Endothelial cell of umbilical vein (primary cell): ENCODE measurements at places on chromosomes 12 and 14.
A peak's percentile ranks its signal among the peaks of the same experiment; 100 is the strongest.

- peak; percentile 27 for DNase-seq
These were observed 420.1 kb downstream of the FUT8 start for GRCh38 chr14:65832431-65833266.

DNA sequence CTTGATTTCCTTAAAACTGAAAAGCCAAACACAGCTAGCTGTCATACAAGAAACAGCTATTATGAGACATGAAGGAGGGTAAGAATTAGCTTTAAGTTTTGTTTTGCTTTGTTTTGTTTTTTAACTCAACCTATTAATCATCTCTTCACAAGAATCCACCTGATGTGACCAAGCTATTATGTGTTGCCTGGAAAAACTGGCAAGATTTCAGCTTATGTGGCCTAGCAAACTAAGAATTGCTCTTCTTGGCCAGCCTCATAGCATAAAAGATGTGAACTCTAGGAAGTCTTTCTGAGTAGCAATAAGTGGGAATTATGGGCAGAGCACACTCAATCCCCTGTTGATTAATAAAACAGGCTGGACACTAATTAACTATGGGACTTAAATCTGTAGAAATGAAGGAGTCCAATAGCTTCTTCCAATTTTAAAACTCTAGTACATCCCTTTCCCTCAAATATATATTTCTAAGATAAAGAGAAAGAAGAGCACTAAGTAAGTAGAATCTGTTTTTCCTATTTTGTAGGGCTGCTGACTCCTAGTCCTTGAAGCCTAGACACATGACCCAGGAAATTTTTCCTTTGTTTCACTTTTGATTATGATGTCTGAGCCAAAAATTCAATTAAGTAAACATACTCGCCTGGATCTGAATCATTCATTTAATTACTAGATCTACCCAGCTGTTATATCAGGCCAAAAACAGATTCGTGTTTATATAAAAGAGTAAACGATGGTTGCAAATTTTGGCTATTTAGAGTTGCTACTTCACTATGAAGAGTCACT lies 75.7 kb downstream of the GTF2A1 start:
- DNase-seq: no peak

DNA sequence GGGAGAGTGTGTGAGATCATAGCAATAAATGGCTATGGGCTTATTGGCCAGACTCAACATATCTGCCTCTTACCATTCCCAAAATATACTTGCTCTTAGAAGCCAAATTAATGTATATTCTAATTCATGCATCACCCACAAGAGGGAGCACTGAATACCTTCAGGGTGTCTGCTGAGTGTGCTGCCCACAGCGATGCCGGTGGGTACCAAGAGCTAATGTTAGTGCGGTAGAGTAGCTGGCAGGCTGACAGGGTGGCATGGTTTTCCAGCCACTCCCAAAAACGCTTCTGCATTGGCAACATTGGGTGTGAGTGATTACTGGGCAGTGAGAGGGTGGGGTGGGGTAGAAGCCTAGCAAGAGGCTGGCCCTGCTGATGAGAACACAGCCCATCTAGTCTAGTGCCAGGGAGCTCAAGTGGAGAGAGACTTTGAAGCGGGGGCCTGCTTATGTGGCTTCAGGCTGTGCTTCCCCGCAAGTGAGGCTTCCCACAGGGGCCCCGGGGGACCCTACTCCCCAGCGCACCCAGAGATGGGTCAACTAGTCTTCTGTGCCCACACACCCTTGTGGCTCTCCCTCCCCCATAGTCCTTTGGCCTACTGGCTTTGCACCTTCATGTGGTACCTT lies 9.2 kb upstream of the PLEKHD1 start:
- peak; percentile 25 for DNase-seq

GRCh38 chr12:53482626-53483168 lies 16.6 kb downstream of the MAP3K12 start:
- DNase-seq: no peak

GRCh38 chr14:105847400-105847799 lies 321.0 kb downstream of the TMEM121 start:
- DNase-seq: no peak

DNA sequence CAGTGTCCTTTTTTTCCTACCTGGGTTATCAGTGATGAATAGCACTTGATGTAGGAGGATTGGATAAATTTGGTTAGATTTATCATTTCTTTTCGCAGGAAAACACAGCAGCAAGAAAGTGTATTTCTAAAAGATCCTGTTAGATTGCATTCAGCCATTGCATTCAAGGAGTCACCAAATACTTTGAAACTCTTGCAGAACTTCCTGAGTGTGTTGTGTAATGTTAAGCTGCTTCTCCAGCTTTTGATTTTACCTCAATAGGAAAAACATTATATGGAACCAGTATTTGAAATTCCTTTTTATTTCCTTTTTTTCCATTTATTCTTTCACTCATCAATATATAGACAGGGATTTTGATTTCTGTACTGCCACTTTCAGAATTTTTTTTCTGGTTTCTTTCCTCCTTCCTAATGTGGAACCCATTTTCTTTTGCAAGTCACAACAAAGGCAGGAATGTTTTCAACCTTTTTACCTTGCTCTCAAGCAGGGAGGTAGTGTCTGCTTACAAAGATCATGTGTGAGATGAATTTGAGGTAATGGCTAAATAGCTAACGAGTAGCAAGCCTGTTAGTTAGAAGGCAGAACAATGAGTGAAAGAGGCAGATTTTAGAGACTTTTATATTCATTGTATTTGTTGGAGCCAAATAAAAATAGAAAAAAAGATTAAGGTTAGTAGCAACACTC lies 56.2 kb downstream of the PPHLN1 start:
- no peak for DNase-seq

- no peak for DNase-seq
These were observed 1546.9 kb upstream of the TMEM132C start for GRCh38 chr12:126719912-126720705.

DNA sequence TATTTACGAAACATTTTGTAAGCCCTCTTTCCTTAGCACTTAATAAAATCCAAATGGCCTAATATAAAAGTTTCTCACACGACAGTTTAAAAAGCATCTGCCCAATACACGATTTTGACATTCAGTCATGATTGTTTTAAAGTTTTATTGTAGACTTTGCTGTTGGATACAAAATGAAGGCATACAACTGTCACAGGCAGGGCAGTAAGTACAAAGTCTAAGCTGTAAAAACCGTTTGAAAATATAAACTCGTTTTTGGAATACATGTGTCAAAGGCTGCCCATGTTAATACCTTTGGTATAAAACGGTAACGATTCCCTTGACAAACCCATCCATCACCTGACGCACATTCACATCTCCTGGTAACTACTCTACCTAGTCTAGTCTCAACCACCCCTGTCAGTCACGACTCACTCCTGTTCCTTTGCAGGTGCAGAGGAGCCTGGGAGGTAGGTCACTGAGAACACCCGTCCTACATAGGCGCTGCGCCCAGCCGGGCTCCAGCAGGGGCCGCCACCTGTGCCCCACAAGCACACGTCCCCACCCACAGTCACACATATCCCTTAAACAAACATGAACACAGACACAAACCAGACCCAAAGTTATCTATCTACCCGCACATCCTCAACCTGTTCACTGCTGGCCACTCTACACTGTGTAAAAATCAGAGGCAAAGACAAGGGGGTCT lies 27.1 kb downstream of the KCTD10 start:
- DNase-seq: no peak

DNA sequence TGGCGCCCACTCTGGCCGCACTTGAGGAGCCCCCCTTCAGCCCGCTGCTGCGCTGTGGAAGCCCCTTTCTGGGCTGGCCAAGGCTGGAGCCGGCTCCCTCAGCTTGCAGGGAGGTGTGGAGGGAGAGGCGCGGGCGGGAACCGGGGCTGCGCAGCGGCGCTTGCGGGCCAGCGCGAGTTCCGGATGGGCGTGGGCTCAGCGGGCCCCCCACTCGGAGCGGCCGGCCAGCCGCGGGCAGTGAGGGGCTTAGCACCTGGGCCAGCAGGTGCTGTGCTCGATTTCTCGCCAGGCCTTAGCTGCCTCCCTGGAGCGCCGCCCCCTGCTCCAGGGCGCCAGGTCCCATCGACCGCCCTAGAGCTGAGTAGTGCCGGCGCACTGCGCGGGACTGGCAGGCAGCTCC lies 8.0 kb upstream of the VWF start:
- no peak for DNase-seq

DNA sequence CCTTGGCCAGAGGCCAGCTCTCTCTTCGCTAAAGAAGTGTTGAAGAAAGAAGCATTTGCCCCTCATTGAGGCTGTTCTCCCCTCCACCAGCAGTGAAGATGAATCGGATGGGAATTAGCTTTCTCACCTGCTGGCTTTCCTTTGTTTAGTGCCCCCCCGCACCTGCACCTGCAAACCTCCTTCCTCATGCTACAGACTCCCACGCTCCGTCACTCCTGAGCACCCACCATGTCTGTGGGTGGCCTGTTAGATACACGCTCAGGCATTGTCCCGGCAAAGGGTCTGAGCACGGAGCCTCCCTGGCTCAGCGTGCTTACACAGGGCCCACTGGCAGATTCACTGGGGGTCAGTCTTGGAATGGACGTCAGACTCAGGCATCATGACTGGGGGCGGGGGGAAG lies 121.6 kb downstream of the GLT1D1 start:
- no peak for DNase-seq

DNA sequence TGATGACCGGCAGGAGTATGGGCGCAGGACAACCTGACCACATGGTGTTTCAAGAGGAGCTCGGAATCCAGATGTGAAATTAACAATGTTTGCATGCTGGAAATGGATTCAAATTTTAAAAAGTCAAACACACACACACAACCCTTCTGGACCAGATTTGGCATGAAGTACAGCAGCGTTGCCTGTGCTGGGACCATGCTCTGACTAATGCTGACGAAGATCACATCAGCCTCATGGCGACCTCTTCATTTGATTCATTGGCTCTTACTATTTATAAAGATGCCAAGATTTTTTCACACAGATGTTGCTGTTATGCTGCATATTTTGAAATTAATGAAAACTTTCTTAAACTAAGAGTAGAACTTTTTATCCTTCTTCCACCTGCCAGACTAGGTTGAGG lies 926.6 kb upstream of the TMEM132C start:
- DNase-seq: no peak

DNA sequence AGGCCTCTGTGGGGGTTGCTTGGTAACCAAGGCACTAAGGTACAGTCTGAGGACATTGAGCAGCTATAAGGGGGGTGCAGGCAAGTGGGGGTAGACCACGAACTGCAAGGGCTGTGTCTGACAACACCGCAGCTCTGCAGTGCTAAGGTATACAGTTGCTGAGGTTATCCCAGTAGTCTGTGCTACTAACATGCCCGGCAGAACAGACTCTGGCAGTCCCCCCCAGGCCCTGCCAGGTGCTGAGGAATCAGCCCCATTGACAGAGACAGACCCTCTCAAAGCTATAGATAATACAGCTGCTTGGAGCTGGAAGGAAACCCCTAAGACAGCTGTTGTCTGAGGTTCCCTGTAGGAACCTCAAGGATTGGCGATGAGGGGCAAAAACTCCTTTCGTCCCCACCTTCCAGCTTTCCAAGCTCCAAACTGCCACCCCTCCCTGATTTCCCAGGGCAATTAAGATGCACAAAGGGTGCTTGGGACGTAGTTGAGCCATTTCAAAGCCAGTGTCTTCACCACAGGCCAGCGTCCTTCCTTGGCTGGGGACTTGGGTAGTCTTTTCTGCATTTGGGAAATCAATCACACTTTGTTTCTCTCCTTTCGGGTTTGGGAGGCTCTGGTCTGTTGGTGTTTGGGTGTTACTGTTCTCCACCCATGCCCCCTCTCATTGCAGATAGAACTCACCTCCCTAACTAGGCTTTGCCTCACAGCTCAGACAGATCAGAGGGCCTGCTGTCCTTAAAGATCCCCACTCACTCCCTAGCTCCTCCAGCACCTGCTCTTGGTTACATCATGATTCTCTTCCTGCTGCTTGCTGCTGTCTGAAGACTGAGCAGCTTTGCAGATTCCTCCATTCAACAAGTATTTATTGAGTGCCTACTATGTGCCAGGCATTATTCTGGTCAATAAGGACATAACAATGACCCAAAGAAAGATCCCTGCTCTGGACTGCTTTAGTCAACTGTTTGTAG lies 2.0 kb upstream of the MYH7 start:
- no peak for DNase-seq

DNA sequence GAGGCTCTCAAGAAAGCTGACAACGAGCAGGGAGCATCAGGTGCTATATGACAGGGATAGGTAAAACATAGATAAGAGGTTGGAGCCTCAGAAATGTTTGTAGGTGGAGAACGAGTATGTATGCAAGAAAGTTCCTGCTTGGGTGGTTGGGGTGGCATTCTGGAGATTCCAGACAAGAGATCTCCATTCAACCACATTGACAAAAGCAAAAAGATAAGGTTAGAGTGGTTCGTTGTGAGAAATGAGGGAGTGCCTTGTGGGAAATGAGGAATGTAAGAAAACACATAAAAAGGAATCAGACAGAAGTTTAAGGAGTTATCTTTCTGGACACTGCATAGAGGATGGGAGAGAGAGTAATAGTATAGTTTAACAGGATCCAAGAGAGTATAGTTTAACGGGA lies 290.3 kb downstream of the DPF3 start:
- DNase-seq: no peak

DNA sequence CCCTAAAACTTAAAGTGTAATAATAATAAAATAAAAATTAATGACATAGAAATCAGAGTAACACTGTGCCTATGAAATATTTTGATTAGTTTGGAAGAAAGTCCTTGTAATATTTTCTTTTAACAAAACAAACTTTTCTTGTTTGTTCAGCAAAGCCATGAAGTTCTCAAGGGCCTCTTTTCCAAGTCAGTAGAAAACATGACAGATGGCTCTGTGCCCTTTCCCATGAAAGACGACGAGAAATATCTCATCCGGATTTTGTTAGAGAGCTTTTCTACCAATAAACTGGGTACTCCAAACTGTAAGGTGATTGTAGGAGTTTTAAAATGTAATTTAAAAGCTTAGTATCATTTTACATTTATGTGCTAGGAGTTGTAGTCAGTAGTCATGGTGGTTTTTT lies 54.5 kb upstream of the ASPG start:
- DNase-seq: no peak

- DNase-seq: no peak
These were observed 3.1 kb upstream of the RNASE9 start for GRCh38 chr14:20563971-20564370.

DNA sequence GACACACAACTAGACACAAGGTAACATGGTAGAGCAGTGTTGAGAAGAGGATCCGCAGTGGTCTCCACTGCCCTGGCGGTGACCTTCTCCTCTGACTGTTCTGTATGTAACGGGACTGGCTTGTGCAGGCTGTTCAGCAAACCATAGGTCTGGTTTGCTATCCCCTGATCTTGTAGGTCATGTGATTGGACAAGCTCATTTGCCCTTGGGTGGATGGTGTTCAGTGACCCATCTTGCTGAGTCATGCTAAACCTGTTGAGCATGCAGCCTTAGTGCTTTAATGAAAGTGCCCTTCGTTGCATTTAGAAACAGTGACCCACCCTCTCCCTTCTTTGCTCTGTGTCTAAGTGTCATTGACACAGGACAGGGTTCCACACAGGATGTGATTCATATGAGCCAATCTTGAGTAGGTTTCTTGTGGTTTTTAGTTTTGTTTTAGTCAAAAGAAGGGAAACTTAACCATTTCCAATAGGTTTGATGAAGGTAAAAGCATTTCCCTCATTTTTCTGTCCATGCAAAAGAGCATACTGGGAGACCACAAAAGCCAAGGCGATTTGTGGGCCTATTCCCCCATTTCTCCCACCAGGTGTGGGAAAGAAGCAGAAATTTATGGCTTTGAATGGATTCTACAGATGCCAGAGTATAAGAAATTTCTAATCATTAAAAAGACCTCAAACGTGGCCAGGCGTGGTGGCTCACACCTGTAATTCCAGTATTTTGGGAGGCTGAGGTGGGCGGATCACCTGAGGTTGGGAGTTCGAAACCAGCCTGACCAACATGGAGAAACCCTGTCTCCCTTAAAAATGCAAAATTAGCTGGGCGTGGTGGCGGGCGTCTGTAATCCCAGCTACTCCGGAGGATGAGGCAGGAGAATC lies 32.6 kb upstream of the HIF1A start:
- peak; percentile 49 for DNase-seq

GRCh38 chr12:114903083-114903691 lies 219.2 kb upstream of the TBX3 start:
- no peak for DNase-seq
